ENCODE measurements at places on chromosomes 1 and 21.

GRCh38 chr1:169113613-169114119 is 7.2 kb downstream of the ATP1B1 start:
- DNase-seq: no peak

DNA sequence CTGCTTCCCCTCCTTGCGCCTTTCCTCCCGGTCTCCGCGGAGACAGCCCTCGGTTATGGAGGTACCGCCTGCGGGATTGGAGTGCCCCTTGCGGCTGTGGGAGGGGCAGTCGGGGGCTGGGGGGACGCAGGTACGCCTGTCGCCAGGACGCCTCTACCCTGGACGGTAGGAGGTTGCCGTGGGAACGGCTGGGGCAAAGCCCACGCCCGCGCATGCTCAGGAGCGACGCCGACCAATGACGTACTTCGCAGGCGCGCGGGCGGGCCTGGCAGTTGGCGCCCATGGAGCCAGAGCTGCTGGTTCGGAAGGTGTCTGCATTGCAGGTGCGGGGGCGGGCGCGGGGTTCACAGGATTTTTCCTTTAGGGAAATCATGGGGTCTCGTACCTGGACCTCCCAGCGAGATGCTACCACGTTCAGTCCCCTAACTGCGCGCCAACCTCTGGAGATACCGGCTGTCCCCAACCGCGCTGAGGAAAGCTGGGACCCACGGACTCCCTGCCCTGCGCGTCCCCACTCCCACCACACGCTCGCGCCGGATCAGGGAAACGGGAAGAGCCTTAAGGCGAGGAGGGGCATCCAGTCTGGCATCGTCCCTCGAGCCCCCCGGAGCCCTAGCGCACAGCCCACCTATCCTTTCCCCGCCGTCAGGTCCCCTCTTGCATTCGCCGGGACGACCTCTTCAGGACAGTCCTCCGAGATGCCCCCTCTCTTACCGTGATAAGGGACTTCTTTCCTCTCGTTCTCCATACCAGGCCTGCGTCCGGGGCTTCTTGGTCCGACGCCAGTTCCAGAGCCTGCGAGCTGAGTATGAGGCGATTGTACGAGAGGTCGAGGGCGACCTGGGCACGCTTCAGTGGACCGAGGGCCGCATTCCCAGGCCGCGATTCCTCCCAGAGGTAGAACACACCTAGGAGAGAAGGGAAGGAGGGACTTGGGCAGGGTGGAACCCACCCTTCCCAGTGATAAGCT is at the start of gene IQCC:
IQCC (plus strand) TSS at position 271 of the 970 bp plus-strand sequence; CDS start at position 282, 11 bp downstream.
- peak; percentile 82 for DNase-seq

DNA sequence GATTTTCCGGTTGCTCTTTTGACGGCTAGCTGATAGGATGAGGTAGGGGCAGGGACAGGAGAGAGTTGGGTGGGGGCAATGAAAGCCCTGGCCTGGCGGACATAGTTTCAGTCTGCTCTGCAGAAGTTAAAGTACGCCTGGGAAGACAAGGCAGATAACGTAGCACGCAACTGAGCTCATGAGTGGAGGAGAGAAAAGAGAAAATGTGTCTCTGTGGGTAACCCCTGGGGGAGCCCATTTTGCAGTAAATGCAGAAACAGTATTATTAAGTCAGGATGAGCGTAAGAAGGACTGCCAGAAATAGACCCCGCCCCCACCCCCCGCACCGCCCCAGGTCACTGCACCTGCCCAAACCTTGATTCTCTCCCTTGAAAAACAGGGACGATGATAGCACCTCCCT is 51.7 kb upstream of the TARBP1 start:
- DNase-seq: no peak

DNA sequence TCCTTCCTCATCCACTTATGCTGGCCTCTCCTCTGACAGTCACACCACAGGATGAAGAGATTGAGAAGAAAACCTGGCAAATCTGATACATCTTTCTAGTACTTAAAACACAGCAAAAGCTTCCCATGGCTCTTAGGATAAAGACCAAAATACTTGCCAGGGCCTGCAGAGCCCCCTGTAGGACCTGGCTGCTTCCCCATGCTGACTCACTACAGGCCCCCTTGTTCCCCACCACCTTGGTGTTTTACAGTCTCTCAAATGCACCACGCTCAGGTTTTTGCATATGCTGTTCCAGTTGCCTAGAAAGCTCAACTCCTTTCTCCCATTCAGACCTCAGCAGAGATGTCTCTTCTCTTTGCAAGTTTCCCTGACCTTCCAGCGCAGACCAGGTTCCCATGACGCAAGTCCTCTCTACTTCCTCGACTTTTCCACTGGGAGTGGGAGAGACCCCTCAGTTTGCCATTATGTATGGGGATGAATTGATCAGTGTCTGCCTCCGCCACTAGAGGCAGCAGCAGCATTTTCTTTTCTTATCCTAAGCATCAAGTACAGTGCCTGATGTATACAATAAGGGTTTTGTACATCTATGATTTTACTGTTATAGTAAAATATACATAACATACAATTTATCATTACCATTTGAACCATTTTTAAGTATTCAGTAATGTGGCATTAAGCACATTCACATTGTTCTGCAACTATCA is 113.8 kb upstream of the C8B start:
- DNase-seq: no peak

- DNase-seq: no peak
Measured at GRCh38 chr1:248892590-248892989, 13.4 kb upstream of the PGBD2 start.

DNA sequence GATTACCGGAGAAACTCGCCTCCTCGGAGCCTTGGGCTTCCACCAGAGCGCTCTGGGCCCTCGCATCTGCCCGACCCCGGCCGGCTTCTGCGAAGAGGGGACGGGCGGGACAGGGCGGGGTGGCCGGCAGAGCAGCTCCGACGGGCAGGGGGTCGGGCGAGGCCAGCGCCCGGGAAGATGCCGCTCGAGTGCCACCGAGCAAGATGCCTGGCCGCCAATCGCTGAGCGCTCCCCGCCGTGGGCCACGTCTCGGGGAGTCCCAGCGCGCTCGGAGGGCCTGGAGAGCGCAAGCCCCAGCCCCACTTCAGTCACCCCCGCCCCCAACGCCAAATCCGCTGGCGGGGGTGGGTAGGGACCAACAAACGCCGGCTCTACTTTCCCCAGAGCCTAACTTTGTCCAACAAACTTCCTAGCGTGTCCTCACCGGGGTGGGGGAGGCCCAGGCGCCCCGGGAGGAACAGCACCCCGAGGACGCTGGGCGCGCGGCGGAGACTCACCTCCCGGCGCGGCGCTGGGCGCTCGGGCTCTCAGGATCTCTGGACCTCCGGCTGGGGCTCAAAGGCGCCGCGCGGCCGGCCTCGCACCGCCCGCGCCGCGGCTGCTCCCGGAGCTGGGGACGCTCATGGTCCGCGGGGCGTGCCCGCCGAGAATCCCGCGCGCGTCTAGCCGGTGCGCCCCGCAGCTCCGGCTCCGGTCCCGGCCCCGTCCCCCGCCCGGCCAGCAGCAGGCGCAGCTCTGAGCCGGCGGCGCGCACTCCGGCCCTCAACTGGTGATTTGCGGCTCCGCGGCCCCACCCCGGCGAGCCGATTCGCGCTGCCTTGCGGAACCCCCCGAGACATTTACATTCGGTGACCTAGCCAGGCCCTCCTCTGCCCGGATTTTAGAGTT is at the start of gene BCAR3:
BCAR3 (minus strand) TSS at position 737 of the 888 bp plus-strand sequence. CDS start 6,907 bp downstream, outside the sequence.
- DNase-seq: peak; percentile 51

- no peak for DNase-seq
Measured at GRCh38 chr1:78892260-78892840, 114.2 kb downstream of the ADGRL4 start.

DNA sequence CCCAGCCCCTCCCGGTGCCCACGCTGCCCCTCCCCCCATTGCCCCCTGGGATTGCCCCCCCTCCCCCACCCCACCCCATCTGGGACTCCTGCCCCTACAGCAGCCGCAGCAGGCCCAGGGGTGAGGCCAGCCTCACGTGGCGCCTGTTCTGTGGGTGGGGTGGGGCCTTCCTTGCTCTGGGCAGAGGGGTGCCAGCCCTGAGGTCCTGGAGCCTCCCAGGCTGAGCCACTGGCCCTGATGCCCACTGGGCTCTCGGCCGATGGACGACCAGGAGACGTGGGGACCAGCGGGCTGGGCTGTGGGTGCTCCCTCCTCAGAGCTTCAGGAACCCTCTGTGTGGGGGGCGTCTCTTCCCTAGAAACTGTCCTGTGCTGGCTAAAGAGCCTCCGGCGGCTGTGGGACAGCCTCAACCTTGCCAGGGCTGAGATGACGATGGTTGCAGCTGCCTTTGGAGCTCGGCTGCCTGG is 5.8 kb upstream of the C1orf159 start:
- DNase-seq: no peak

DNA sequence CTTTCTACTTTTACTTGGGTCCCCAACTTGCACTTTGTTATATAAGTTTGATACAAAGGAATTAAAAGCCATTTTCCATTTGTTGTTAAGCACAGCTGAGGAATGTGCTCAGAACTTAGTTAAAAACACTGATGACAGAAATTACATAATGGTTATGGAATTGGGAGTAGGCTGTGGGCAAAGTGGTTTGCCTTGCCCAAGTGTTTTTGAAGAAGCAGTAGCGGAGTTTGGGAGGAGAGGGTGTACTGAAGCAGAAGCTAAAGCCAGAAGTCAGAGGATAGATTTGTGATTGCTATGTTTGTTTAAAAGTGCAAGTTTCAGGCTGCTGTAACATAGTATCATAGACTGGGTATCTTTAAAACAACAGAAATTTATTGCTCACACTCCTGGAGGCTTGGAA is 391.8 kb downstream of the DUSP10 start:
- no peak for DNase-seq

DNA sequence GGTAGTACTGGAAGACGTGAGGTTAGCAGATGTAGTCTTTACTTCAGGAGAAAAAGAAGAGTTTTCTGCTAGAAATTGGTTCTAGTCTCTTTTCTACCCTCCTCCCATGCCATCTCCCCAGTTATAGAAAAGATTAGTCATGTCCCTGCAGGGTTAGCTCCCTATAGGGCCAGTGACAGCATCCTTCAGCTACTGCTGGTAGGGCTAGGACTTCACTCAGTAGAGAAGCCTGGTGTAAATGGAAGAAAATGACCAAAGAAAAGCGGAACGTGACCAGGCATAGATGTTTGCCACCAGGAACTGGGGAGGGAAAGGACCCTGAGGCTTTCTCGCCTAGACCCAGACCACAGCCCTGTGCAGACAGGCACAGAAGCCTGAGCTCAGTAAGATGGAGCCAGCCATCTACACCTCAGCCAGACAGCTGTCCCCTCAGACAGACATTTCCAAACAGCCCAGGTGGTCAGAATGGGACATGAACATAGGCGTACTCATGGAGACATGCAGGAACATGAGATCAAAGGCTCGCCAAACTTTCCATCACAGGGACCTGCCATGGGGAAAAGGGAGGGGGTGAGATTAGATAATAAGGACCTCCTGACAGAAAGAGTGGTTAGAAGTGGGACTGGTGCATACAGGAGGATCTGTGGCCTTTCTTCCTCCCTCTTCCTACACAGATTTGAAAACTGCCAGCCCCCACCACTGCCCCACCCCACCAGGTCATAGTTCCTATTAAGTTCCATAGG is 23.5 kb upstream of the SLAMF9 start:
- no peak for DNase-seq

DNA sequence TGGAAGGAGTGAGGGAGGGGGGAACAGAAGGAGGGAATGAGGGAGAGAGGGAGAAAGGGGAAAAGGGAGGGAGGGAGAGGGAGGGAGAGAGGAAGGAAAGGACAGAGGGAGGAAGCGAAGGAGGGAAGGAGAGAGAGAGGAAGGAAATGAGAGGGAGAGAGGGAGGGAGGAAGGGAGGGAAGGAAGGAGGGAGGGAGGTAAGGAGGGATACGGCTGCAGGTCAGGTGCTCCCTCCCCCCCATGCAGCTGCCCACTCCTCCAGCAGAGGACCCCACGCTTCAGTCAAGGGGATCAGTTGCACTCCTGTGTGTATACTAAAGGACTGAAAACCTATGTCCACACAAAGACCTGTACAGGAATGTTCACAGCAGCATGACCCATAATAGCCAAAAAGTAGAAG is 54.8 kb downstream of the CLSTN1 start:
- no peak for DNase-seq

- no peak for DNase-seq
Measured at GRCh38 chr1:163985700-163986099, 573.3 kb upstream of the PBX1 start.

GRCh38 chr1:150559656-150560010 is 10.4 kb downstream of the ADAMTSL4 start:
- DNase-seq: no peak

DNA sequence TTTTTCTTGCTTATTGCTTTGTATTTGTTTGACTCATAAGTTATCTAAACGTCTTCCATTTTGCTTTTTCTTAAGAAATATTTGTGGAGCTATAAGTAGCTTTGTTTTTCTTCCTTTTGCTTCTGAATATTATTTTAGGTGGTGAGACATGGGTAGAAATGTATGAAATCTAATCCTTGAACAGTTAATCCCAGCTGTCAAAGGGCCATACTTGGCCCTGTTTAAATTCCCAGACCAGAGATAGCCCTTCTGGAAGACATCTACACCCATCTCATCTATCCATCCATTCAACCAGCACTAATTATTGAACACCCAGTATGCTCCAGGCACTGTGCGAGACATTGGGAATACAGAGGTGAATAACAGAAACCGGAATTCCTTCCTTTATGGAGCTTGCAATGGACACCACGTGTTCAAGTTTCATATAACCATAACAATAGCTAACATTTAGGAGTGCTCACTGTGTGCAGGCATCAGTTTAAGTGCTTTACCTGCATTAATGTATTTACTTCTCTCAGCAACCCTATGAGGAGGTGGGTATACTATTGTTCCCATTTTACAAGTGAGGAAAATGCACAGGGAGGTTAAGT is 8.7 kb downstream of the TACSTD2 start:
- no peak for DNase-seq

- peak; percentile 36 for DNase-seq
Measured at GRCh38 chr1:9473032-9473807, 66.0 kb upstream of the SLC25A33 start.

DNA sequence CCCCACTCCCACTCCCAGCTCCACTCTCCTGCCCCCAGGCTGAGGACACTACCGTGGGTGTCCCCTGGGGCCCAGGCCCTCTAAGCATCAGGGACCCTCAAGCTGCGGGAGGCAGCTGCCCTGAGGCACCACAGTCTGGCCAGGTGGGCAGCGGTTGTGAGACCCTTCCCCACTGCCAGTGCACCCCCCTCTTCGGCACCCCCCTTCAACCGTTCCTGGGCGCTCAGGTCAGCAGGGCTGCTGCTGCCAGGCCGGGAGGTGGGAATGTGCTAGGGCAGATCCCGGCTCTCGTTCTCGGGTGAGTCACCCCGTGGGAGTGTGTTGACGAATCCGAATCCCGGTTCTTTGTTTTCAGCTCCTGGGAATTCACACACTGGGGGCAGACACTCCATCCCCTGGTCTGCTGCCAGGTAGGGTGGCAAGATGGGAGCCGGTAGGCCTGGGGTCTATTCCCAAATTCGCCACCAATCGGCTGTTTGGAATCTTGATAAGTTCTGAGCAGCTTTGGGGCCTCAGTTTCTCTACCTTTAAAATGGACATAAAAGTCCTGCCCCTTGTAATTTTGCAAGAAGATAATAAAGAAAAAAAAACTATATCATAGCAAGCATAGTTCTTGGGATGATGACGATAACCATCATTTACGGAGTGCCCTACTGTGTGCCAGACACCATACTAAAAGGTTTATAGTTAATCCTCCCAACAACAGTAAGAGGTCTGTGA is 28.5 kb upstream of the CASZ1 start:
- DNase-seq: no peak

- no peak for DNase-seq
Measured at GRCh38 chr1:244066954-244067716, 16.1 kb downstream of the ZBTB18 start.

- no peak for DNase-seq
Measured at GRCh38 chr1:172823534-172823933, 164.6 kb downstream of the FASLG start.
